Activated naive CD4-positive, alpha-beta T cell treated with anti-CD3 and anti-CD28 coated beads for 36 hours (primary cell): ENCODE measurements at places on chromosomes 12 and 14.

- DNase-seq, result no peak
These were observed 83.9 kb upstream of the ATF7IP start for GRCh38 chr12:14281539-14281938.

DNA sequence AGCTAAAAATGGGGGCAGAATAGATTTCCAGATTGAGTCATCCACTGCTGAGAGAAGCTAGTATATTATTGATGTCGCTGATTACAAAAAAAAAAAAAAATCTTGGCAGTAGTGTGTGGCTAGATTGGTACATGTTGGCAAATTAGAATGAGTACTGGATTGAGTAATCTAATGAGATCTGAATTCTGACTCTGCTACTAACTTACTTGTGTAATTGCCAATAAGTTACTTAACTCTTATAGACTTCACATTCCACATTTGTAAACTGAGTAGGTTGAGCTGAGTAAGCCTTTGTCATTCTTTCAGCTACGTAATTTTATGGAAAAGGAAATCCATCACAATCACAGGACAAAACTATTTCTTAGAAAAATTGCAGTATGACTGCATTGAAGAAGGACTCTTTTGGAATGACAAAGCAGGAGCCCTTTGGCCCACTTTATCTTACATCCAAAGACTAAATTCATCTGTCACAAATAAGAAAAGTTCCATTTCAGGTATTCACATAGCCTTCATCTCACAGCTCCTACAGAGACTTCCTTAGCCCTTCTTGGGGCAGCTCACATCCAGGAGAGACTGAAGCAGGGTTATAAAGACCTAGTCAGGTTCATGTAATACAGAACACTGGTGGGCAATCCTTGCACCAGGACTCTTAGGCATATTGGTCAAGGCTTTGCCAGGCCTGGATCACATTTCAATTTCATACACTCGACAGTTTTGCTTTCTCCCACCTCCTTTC is 197.3 kb upstream of the CPNE8 start:
- no peak for DNase-seq

DNA sequence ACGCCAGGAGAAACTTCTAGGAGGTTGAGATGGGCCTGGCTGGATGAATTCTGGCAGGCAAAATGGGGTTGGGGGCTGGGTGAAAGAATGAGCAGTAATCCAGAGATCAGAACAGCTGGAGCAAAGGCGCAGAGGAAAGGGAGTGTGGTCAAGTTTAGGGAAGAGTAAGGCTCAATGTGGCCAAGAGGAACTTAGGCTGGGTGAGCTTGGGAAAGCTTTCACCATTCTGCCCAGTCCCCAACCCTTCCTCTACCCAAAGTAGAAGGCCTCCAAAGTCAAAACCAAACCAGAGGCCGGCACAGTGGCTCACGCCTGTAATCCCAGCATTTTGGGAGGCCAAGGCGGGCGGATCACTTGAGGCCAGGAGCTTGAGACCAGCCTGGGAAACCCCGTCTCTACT is 10.2 kb upstream of the RABGGTA start:
- DNase-seq, result no peak

DNA sequence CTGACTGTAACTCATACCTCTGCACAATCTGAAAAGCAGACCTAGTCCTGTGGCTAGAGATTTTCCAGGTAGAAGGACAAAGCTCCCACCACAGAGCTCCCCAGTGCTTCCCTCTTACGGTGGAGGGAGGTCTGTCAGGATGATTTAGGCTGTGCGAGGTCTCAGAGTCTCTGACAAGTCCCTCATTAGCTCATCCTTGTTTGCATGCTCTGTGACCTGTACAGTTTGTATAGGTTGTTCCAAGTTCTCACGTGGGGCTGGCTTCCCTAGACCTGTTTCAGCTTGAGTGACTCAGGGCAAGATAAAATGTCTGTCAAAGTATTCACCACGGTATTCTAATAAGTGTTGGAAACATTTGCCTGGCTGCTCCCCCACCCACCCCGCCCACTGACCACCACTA is 34.8 kb downstream of the ASCL1 start:
- no peak for DNase-seq

DNA sequence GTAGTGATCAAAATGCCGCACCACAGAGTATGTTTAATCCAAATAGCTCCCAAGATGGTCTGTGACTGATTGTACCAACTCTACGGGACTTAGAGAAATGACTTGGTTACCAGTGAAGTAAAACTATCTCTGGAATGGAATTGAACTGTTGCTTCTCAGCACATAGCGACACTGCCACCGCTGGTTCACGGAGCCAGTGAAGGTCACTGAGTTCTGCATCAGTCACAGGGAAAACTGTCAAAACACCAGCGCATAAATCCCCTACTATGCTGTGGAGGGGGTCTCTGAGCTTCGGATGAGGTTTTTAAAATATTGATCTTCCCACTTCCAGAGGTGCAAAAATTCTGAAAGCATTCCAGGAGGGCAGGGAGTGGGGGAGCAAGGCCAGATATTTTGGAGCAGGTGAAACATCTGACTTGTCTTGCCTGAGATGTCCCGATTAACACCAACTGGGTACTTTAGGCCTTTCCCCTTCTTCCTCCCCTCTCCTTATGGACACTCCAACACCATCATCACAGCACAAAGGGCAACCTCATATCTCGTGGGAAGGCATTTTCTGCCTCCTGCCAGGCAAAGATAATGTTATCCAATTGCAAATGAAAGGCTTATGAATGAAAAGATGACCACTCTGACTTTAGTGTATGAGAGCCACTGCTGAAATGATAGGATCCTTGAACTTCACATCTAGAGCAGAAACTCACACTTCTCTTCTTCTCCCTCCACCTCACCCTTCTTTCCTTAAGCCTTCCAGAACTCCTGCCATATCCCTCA is 2.0 kb upstream of the PLXNC1 start:
- no peak for DNase-seq

DNA sequence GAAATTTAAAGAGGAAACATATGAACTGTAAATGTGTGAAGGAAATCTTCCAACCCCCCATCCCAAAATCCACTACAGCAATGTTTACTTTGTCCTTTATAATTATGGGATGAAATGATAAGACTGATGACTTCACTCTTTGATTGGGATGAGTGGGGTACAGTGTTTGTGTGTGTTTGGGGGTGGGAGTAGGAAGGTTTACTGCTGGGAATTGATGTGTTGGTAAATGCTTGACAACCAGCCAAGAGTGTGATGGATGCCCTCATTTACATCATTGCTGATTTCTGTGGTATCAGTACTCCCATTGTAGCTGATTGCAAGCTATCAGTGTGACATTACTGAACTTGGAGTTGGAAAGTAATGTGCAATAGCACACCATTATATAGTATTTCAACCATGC is 90.9 kb downstream of the KCNMB4 start:
- no peak for DNase-seq

- no peak for DNase-seq
These were observed 89.9 kb downstream of the TBX5 start for GRCh38 chr12:114316076-114316475.

- no peak for DNase-seq
These were observed 4.2 kb upstream of the SPIC start for GRCh38 chr12:101470939-101471338.

- no peak for DNase-seq
These were observed 32.6 kb downstream of the RAD52 start for GRCh38 chr12:916712-917445.

GRCh38 chr12:23113781-23114180 is 488.8 kb downstream of the ETNK1 start:
- DNase-seq, result no peak

DNA sequence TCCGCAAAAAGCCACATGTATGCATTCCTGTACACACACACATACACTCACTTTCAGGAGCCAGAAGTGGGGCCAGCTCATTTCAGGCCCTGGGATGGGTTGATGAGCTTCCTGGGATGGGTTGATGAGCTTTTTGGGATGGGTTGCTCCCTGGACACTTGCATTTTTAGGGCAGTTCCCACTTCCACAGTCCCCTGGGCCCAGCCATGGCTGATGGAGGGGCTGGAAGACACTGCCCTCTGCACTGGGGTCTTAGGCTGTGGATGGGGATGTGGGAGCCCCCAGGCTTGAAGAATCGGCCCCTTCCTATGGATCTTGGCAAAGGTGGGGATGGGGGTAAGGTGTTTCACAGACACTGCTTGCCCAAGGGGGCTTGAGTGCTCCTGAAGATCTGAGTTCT is 12.7 kb downstream of the ACVRL1 start:
- DNase-seq, result no peak

DNA sequence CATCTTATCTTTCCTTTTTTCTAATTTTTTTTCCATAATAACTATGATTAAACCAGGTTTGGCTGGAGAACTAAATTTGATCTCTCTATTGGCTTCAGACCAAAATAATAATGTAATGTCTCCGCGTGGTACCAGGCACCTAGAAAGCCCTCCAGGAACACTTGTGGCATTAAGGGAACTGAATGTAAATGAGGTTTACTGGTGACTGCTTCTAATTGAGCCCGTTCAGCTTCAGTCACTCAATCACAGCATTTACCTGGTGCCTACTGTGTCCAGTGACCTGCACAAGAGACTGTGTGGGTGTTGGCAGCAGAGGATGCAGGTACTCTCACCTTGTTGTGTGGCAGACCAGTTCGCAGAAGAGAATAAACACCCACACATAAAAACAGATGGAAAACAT is 302.5 kb downstream of the DPF3 start:
- DNase-seq, result no peak

DNA sequence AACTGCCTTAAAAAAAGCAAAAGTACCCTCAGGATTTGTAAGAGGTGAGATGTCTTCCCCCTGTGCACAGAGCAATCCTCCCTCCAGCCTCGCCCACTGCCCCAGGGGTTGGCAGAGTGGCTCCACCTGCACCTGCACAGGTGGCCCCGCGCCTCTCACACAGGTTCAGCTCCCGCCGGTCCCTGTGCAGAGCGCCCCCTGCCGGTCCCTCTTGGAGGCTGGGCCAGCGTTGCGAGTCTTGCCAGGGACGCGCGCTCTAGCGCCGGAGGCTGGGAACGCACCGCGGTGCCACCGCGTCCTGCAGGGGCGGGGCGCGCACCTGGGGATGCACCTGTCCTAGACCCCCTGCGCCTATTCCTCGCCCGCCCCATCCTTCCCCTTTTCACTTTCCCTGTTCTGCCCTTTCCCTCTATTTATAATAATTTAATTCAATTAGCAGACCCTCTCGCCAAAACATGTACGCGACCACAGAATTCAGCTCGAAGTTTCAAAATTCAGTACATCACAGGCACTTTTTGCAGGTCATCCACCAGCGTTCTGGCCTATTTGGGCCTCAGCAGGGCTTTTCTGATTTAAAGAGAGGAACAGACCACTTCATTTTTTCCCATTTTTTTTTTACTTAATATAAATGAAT is 618.6 kb downstream of the AACS start:
- peak; percentile 64 for DNase-seq

DNA sequence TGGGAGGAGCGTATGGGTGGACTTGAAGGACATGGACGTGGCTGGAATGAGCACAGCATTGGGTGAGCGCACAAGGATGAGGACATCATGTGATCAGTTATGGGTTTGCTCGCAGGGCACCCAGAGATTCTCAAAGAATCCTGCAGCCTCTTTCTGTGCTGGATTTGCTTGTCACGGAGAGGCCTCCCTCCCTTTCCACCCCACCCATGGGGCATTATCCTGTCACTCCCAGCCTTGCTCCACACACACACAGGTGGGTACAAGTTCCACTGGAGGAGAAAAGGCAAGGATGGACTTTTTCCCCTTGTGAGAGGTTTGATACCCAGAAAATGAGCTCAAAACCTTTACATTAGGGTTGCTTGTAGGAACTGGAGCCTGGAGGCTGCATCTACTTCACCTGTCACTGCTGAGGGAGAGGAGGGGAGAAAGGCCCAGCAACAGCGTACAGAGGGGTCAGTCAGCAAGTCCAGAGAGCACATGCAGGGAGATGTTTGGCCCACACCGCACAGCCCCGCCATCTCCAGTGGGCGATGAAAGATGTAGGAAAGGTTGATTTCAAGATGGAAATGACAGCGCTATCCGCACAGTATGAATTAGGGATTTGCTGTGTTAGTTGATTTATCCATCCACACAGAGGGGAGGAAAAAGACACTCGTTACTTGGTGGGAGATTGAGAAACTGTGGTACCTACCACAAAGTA is 112.7 kb downstream of the GCH1 start:
- no peak for DNase-seq

GRCh38 chr12:98296462-98297079 is 218.8 kb upstream of the TMPO start:
- no peak for DNase-seq

GRCh38 chr12:49260166-49260565 is 4.7 kb upstream of the TUBA1C start:
- DNase-seq, result no peak

GRCh38 chr12:46579474-46579873 is 206.9 kb upstream of the SLC38A2 start:
- DNase-seq, result no peak

GRCh38 chr12:48390026-48390425 is 39.3 kb upstream of the ZNF641 start:
- no peak for DNase-seq

DNA sequence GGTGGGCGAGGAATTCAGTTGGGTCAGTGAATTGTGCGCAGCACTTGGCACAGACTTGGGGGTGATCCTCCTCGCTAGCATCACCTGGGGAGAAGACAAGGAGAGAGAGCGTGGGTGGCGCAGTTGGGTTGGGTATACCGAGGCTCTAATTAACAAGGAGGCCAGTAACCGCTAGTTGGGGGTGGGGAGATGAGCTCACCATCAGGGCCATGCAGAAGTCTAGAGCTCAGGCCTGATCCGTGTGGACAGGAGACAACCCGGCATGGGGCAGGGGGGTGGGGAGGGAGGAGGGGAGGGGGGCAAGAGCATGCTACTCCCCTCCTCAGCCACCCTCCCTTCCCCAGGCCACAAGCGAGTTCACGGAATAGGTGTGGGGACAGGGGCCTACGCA is 580 bp downstream of the SALL2 start:
- DNase-seq, result no peak

DNA sequence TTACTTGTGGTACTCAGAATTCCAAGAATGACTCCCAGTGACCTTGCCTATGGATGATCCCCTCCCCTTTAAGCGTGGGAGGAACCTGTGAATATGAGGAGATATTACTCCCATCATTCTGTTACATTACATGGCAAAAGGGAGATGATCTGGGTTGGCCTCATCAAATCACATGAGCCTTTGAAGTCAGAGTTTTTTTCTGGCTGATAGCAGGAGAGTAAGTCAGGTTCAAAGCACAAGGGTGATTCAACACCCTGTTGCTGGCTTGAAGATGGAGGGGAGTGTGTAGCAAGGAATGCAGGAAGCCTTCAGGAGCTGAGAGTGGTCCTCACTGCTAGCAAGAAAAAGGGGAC is 9.1 kb upstream of the MDM2 start:
- DNase-seq, result no peak

- no peak for DNase-seq
These were observed 26.0 kb downstream of the ASPG start for GRCh38 chr14:104111301-104112112.
